ENCODE measurements at places on chromosomes 6 and 20. TPM values are rescaled to one million over a fixed set of nuclear protein-coding genes. Genes with fewer than 3 reads are reported as not detected.

The FAM83B gene
- 0.28 TPM for total RNA-seq

DNA sequence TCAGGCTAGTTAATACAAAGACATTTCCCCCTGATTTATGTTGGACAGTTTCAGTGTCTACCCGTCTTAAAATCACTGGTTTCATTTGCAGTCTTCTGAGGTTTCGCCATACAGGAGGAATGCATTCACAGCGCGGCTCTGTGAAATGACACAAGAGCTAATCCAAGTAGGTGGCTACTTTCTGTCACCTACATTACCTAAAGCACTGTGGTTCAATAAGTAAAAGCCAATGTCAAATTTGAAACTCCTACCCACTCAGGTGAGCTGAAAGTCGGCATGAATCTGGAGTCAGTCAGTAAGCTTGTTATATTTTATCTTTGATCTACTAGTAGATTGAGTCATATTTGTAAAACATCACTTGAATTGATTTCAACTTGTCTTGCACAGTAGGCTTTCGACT is 370.8 kb downstream of the LAMA2 start:
- DNase-seq = no peak

- no peak for DNase-seq
Observed at GRCh38 chr20:45400346-45401031, 7.6 kb upstream of the DBNDD2 start.

DNA sequence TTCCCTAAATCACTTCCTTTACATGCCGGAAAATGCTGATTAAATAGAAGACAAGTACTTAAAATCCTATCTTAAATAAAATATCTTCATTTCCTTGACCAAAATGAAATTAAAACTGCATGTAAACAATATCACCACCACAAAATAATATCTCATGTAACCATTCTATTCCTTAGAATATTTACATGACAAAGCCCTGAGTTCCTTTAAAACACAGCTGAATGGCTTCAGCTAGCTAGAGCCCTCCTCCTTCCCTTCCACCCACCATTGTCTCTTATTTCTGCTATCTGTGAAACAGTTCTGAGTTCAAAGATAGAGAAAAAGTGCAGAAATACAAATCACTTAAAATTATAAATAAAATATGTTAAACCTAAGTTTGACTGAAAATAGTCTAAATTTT is 103.1 kb downstream of the HIVEP2 start:
- DNase-seq = no peak

DNA sequence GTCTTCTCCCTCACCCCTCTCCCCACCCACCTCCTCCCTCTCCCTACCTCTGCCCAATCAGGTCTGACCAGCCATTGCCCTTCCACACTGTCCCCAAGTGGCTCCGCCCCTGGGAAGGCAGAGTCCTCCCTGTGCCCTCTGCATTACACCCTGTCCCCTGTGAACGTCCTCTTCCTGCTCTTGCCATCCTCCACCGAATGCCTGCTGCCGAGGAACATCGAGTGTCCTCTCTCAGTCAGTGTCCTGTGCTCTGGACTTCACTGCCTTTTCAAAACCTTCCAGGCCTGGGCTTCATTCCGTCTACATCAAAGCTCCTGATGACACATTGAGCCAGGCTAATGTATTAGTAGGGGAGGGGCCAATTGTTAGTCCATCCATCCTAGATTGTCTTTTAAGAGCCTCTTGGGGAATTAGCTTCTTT is 3.3 kb upstream of the PACSIN1 start:
- peak; percentile 84 for DNase-seq

DNA sequence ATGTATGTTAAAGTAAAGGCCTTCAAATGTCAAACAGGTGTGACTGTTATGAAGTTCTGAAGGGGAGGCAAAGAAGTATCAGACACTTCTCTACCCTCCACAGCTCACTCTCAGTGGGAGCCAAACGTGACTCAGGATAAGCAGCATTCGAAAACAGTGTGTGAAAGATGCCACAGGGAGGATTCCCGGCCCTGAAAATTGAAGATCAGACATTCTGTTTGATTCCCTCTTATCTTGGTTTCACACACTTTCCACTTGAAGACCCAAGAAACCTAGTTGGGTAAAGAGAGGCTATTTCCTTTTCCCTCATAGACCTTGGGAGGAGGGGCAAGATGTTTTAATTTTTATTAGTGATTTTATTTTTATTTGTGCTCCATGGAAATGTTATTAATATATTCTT is 164.2 kb upstream of the SUPT3H start:
- DNase-seq = no peak

DNA sequence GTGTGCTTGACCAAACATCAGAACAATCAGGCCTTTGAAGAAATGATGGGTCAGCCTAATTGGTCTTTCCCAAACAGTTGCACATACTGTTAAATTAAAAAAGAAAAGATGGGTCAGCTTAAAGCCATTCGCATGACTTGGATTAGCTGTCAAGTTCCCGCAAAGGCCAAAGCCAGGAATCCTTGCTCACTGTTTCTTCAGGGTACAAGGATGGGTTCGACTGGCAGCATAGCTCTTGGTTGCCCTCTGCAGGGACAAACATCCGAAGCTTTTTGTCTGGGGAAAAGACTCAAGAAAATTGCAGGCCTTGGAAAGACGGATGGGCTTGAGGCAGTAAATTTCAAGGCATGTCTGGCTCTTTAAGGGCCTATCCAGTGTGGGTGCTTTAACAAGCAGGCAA is 168.0 kb downstream of the HDGFL1 start:
- no peak for DNase-seq

DNA sequence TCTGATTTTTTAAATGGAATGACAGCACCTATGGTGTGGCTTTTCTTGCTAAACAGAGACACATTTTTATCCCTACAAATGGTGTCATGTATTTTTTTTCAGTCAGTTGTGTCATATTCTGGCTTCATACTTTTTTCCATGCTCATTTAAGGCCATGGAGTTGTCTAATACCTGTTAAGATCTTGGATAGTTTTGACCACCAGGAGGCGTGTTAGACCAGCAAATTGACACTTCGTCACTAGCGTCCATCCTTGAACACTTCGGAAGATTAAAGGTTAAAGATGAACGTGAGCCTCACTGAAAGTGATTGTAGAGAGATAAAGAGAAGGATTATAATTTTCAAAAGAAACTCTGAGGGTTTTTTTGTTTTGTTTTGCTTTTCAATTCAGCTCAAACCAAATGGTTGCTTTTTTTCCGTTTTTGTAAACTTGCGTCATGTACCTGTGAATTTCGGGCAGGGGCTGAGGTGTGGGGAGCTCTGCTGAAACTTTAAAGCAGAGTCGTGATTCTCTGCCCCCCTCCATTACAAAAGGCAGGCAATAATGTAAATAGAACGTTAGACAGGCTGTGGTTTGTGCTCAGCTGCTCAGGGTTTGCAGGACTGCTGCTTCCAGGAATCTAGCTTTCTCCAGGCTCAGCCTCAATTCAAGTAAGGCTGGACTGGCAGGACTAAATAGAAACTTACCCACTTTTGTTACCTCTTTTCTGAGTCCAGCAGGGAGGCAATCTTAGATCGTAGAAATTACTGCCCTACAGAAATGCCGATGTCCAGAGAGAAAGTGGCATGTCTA is 245.1 kb downstream of the FOXA2 start:
- DNase-seq = peak; percentile 31
